ENCODE measurements at places on chromosomes 5 and 9.

DNA sequence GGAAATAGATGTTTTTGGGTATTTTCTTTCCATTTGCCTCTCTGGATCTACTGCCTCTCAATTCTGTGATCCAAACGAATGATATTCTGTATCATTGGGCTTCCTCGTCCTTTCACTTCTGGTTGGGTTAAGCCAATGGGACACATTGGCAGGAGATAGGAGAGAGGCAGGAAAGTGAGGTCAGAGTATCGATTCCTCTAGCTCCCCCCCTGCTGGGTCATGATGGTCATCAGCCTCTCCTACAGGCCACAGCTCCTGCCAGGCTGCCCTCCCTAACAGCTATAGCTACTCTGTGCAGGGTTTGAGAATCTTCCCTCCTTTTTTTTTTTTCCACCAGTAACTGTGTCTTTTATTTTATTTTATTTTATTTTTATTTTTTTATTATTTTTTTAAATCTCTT is 39.4 kb downstream of the APBA1 start:
- DNase-seq: no peak

- no peak for DNase-seq
Measured at GRCh38 chr9:34459356-34459755, 751 bp downstream of the DNAI1 start.

- no peak for DNase-seq
Measured at GRCh38 chr5:83956386-83956785, 235.7 kb upstream of the HAPLN1 start.

DNA sequence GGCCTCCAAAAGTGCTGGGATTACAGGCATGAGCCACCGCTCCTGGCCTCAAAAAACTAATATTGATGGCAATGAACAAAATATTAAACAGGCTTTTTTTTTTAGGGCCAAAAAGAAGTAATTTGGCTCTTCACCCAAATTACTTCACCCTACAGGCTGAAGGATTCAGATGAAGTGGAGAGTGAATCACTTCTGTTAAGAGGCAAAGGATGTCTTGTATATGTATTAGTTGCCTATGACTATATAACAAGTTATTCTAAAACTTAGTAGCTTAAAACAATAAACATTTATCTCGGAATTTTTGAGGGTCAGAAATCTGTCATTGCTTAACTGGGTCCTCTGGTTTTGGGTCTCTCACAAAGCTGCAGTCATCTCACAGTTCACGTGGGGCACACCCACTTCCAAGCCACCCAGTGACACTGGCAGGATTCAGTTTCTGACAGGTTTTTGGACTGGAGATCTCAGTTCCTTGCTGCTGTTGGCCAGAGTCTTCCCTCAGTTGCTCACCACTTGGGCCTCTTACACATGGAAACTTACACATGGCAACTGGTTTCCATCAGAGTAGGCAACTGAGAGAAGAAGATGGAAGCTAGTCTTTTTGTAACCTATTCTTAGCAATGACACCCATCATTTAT is 66.7 kb downstream of the IQGAP2 start:
- no peak for DNase-seq

- DNase-seq: no peak
Measured at GRCh38 chr5:143318833-143319232, 84.7 kb downstream of the NR3C1 start.

DNA sequence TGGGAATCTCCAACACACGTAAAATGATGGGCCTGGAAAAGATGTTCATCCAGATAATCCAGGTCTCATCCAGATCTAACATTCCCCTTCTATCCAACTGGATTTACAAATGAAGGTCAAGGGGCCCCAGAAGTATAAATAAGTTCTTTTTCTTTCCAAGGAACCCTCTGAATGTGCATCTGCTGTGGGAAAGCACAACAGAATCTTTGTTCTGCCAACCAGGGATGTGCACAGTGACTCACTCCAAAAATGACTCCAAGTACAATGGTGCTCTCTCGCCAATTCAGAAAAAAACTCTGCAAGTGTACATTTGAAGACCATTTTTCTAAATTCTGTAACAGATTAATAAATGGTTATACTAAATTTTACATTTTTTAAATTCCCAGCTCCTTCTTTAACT is 12.4 kb downstream of the RAPGEF6 start:
- no peak for DNase-seq

DNA sequence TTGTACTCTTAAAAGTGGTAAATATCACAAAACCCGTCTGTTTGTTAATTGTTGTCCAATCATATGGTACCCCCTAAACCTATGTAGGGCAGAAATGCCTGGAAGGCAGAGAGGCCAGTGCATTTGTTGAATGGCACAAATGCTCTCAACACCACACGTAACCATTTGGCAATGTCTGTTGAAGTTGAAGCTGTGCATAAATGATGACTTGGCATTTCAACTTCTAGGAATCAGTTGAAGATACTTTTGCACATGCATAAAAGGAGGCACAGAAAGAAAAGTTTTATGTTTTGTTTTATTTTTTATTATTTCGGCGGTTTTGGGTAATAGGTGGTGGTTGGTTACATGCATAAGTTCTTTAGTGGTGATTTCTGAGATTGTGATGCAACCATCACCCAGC is 246.6 kb downstream of the TAF11L14 start:
- DNase-seq: no peak

DNA sequence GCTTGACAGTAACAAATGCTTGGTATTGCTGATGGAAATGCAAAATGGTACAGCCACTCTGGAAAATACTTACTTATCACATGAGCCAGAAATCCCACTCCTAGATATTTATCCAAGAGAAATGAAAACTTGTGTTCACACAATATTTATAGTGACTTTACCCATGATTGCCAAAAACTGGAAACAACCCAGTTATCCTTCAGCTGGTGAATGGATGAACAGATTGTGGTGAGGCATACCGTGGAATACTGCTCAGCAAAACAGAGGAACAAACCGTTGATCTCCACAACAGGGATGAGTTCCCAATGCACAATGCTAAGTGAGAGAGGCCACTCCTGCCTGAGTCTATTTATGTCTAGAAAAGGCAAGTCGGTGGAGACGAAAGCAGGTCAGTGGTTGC is 40.5 kb upstream of the LRRC14B start:
- no peak for DNase-seq

DNA sequence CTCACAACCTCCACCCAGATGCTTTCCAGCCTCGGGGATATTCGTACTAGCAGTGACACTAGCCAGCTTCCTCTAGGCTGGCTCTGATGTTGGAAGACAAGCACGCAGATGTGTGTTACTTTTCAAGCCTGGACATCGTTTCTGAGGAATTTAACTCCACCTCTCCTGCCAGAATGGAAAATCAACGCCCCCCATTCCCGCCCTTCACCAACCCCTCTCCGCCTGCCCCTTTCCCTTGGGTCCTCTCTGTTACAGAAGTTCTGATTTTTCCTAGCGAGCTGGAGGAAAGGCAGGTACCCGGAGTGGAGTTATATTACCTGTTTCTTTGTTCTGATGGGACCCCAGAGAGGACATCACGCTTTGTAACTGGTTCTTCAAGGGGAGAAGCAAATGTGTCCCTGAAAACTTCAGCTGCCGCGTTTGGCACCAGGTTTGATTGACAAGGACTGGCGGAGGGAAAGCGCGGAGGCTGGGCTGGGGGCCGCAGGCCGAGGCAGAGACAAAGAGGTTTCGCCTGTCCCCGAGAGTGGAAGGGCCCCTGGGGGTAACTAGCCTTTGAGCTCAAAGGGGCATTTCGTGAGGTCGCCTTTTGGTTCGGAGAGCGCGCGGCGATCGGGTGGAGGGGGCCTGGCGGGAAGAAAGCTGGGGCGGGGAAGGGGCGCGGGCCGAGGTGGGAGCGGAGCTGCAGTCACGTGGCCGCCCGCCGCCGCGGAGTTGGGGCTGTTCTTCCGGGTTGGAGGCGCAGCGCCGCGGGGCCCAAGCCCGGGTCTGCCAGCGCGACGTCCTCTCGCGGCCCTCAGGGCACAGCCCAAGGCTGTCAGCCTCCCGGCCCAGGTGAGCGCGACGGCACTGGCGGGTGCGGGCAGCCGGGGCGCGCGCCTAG is at the start of gene NNT:
Gene NNT, plus strand, starts transcription at position 720 of the 883 bp plus-strand sequence. CDS start 6,016 bp downstream, outside the sequence.
- no peak for DNase-seq

- no peak for DNase-seq
Measured at GRCh38 chr5:59497207-59497606, 396.3 kb downstream of the PDE4D start.
